NCI-H1436 (cell line): ENCODE measurements at places on chromosomes 11 and 22.

- no peak for DNase-seq
These were observed 2.2 kb downstream of the PHLDB1 start for GRCh38 chr11:118609380-118610224.

DNA sequence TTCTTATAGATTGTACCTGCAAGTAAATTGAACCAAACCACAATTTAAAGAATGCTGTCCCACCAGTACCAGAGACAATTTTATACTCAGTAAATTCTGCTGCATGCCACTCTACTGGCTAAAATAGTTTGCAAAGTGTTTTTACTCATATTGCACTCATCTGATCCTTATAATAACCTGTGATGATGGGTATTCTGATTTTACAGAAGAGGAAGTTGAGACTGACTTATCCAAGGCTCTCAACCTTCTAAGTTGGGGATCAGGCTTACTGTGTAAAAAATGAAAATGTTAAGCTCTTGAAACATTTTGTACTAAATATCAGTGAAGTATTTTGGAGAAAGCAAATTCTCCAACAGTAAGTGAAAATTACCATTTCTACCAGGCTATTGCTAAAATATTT lies 37.9 kb downstream of the RNF169 start:
- no peak for DNase-seq

DNA sequence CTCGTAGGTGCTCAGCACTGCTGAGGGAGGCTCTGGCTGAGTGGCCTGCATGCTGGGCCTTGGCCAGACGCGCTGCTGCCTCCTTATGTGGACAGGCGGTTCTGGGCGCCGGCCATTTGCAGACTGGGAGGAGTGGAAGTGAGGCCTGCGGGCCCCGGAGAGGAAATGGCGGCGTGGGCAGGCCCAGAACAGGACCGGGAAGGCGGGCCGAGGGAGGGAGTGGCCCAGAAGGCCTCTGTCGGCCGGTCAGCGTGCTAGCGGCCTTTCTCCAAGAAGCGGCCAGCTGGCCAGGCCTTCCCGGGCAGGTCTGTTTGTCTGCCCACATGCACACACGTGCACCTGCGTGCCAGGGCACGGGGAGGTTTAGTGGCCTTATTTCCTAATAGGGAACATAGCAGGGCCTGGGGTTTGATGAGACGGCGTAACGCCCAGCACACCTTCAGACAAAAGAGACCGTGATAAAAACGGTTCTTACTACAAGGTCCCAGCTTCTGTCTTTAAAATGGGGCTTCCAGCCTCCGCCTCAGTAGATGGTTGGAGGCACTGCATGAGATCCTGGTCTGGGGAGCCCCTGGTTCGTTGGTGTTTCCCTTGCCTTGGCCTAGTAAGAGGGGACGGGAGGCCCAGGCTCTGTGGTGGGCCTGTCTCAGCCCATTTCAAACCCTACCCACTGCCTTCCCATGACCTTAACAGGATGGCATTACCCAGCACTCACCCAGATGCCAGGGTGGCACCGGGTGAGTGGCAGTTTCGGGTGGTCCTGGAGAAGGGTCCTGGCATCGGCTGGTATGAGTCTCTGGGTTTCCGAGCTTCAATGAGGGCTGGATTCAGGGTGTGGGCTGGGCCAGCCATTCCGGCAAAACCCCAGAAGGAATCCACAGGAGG lies 65.1 kb upstream of the PPARA start:
- no peak for DNase-seq

- DNase-seq: no peak
These were observed 29.1 kb downstream of the LRP4 start for GRCh38 chr11:46889251-46889650.

- DNase-seq: no peak
These were observed 172.9 kb upstream of the MPPED2 start for GRCh38 chr11:30758946-30759504.

DNA sequence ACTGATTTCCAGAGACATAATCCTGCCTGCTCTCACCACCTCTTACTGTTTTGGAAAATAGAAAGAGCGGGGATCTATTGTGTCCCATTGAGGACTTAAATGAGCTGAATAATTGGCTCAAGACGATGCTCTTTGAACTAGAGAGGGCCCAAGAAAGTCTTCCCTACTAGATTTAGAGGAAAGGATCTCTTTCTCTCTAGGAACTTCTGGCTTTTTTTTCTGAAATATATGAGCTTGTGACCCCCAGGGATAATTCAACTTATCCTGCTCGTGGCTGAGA lies 461.4 kb upstream of the KIRREL3 start:
- DNase-seq: no peak

- DNase-seq: peak; percentile 42
These were observed at the start of gene BRD1 for GRCh38 chr22:49827853-49828598. BRD1 (minus strand) TSS chr22:49827873; CDS start chr22:49824317, 3,556 bp downstream.

DNA sequence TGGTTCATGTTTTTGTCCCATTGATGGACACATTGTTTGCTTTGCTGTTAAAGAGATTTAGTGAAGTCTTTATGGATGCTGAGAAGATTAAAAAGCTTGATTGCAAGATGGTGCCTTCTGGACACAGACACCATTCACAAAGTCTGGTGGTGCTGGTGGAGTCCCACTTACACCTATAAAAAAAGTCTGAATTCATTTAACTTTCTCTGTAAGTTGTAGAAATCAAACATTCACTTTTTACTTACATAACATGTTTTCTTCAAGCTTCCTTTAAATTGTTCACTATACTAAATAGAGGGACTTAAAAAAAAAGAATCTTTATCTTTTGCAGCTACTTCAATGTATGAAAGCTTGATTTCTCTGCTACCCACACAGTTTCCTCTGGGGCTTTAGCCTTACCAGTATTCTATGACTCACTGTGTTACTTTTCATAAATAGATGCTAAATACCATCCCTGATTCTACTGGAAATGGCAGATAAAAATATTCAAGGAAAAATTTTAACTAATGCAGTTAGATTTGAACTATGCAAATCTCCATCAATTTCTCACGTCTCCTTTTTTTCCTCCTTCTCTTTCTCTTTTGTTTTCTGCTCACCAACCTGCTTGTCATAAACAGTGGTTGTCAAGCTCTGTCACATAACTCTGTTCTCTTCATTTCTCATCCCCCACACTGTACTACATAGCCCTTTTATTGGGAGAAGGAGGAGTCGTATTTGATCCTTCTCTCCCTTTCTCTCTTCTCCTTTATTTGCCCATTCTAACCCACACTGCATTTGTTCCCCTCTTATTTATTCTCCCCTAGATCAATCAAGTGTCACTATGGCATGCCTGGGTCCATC lies 89.7 kb downstream of the FAM76B start:
- DNase-seq: no peak

- no peak for DNase-seq
These were observed 31.5 kb downstream of the STIM1 start for GRCh38 chr11:3886985-3887384.

DNA sequence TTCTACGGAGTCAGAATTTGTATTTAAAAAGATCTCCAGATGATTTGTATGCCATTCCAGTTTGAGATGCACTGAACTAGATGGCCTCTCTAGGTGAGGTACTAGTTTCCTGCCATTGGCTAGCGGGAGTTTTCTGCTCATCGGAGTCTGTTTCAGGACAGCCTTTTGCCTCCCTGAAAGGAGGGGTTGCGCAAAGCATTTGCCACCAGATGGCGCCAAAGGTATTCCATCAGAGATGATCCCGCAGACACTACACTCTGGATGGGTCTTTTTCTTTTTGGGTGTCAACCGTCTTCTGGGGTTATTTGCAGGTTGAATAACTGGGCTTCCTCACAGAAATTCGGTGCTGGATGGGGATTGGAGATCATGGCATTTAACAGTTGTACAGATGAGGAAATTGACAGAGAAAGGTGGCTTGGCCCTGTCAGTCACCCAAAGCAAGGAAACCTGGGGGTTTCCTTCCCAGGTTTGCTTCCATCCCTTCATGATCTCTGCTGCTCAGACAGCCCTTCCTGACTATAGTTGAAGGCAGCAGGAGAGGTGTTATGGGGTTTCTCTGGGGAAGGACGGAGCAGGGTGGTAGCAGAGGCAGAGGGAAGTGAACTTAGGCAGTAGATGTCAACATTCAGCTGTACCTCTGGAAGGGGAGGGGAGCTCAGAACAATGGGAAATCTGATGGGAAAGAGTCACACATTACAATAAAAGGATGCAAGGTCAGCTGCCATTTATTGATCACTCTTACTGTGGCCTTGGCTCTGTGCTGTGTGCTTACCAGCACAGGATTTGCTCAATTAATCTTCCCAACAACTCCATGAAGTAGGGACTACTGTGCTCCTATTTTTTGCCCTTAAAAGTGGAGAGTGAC lies 81.6 kb downstream of the CCDC81 start:
- peak; percentile 77 for DNase-seq

DNA sequence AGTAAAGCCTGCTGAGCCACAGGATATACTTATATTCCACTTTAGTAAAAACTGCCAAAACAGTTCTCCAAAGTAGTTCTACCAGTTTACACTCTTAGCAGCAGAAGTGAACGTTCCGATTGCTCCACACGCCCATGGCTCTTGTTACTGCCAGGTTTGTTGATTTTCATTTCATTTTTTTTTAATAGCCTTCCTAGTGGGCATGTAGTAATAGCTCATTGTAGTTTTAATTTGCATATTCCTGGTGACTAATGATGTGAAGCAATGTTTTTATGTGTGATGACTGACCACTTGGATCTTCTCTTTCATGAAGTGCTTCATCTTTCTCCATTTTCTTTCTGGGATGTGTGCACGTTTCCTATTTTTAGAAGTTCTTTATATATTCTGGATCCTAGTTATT lies 4.8 kb upstream of the C11orf97 start:
- DNase-seq: no peak

GRCh38 chr22:17774206-17774925 lies at the start of gene BID:
BID (minus strand) TSS chr22:17774469; CDS start chr22:17750116, 24,353 bp downstream.
- DNase-seq: no peak

GRCh38 chr11:134045799-134046635 lies 22.9 kb upstream of the JAM3 start:
- DNase-seq: peak; percentile 50

DNA sequence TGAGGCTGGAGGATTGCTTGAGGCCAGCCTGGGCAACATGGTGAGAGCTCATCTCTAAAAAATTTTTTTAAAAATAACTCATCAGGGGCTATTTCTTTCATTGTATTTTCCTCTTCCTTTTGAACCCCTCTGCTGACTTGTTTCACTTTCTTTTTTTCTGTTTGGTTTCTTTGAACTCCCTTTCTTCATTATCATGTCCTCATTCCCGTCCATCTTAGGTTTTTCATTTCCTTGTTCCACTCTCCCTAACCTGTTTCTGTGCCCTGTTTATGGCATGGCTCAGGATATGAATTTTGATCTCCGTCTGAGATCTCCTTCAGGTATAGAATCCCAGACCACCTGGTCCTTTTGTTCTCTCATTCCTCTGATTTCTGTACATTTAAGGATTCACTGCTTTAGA lies 12.5 kb downstream of the MARK2 start:
- no peak for DNase-seq

DNA sequence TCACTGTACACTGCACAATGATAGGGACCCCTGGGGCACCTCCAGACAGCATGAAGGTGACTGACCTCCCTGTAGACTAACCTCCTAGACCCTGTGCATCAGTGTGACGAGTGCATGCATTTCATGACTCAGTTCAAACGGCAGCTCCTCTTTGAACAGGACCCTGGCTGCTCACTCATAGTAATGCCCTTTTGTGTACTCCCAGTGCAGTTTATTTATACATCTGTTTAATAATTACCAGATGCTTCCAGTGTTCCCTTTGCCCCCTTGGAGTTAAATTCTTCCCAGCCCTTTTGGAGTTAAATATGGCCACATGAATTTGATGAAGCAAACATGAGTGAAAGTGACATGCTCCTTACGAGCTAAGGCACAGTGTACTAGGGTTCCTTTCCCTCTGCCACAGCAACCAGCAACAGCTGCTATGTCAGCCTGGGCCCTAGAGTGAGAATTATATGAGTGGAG lies 72.4 kb downstream of the PANX1 start:
- DNase-seq: no peak

GRCh38 chr11:126161023-126161391 lies 50.4 kb downstream of the RPUSD4 start:
- no peak for DNase-seq

DNA sequence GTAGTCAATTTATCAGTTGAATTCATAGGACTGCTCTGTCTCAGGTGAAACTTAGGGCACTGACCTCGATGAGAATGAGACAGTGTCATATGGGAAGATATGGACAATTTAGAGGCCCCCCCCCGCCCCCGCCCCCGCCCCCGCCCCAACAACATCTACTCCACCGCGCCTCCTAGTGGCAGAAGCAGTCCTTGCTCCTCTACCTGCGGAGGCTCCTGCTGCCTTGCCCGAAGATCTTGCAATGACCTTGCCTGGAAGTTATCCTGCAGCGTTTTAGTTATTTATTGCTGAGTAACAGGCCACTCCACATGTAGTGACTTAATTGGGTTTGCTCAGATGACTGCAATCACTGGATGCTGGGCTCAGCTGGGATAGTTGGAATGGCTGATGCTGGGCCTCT lies 15.2 kb downstream of the SERPINH1 start:
- DNase-seq: no peak

GRCh38 chr11:114774599-114775361 lies 96.5 kb downstream of the NXPE2 start:
- peak; percentile 64 for DNase-seq

DNA sequence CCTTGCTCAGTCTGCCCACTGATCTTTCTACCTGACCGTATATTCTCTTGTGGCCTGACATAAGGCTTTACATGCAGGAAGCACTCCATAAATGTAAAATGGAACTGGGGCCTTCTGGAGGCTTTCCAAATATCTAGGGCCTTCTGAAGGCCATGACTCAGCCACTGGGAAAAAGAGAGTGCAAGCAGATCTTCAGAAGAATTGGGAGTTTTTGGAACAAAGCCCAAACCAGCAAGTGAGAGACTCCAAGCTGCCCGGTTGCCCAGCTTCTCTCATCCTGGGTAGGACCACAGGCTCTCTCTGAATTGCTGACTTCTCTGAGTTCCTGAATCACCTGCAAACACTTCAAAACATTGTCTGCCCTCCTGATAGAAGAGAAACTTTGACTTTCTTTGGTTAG lies 107.9 kb upstream of the BMAL1 start:
- no peak for DNase-seq

DNA sequence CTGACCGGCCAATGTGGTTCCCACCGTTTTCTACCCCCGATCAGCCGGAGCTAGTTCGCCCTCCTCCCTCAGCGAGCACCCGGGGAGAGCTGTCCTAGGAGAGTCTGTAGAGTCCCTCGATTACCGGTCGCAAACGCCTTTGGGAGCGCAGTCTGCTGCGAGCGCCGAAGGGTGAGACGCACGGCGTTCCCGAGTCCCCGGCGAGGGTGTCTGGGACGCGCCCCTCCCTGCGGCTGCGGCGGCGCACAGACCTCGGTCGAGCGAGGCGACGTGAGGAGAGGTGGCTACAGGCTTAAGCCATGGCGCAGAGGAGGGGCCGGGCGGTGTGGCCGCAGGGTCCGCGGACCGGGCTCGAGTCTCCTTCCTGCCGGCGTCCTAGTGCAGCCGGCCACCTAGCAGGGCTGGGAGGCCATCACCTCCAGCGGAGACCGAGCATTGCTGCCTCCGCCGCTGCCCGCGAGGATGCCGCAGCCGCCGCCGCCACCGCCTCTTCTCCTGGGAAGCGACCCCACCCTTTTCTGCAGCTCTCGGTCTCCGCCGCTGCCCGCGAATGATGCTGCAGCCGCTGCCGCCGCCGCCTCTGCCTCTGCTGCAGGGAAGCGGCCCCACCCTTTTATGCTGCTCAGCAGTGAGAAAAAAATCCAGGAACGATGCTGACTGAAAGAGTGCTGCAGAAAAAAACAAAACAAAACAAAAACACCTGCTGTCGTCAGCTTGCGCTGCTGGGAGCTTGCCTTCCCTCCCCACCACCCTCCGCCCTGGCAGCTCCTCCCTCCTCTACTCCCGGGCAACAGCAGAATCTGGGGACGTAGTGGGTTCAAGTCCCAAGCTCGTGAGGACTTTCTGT lies at the start of gene MAP6:
MAP6 (minus strand) TSS at position 588 of the 847 bp plus-strand sequence. CDS start 669 bp downstream, outside the sequence.
- no peak for DNase-seq
